Spinal cord (tissue), 10 donors: ENCODE measurements at places on chromosomes 11 and 22.
A peak's percentile ranks its signal among the peaks of the same experiment; 100 is the strongest.

DNA sequence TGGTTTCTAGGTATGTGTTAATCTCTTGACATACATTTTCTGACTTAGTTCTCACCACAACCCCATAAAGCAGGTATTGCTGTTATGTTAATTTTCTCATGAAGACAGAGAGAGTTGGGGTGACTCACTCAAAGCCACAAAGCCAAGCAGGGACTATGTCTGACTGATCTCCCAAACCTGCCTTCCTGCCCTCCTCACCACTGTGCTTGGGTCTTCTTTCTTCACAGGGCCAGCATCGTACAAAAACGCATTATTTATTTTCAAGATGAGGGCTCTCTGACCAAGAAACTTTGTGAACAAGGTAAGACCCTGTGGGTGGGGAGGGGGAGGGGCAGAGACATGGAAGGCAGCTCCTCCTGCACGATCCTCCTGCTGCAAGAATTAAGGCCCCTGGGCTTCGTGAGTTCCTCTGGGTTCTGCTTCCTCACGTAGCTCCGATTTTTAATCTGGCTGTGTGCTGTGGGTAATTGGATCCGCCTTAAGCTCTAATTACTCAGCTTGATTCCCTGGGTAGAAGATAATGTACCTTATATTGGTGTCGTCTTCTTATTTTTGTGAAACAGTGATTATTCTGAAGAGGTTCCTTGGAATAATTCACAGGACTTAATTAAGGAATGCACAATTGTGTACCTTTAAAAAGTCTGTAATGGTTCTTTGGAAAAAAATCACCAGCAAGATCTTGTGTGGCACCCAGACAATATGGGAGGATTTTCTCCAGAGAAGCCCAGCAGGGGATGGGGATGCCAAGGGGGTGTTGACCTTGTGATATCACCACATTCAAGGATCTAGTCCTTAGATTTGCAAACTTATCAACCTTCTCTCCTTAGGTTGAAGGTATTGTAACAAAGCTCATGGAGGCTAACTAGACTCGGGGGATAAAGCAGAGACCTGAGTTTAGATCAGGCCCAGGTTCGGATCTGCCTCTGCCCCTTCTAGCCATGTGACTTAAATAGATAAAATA lies 112.9 kb downstream of the SPON1 start:
- peak; percentile 78 for DNase-seq

- no peak for DNase-seq
These were observed 290.3 kb upstream of the API5 start for GRCh38 chr11:43021466-43021865.

- DNase-seq, result no peak
These were observed 49.6 kb downstream of the KIF18A start for GRCh38 chr11:28058333-28058732.

DNA sequence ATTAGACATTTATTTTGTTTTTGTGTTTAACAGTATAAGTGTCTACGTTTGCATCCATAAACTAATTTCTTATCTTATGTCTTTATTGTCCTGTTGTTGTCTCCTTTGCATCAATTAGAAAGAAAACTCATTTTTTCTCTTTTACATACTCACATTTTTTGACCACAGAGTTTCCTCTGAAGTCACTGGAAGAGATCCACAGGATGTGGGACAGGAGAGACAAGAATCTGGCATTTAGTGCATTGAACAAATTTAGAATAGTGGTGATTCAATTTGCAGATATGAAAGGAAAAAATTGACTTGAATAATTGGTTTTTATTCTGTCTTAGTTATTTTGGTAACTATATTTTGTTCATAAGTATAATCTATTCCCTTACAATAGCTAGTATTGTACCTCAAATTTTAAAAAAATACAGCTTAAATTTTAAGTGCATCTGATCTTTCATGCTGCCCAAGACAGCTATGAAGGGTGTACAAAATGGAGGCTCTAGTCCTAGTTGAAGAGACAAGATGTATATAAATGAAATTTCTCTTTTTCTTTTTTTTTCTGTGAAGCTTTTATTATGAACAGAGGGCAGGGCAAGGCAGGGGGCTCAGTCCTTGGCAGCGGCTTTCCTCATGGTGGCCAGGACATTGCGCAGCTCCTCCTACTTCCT lies 24.4 kb downstream of the HORMAD2 start:
- DNase-seq, result no peak

DNA sequence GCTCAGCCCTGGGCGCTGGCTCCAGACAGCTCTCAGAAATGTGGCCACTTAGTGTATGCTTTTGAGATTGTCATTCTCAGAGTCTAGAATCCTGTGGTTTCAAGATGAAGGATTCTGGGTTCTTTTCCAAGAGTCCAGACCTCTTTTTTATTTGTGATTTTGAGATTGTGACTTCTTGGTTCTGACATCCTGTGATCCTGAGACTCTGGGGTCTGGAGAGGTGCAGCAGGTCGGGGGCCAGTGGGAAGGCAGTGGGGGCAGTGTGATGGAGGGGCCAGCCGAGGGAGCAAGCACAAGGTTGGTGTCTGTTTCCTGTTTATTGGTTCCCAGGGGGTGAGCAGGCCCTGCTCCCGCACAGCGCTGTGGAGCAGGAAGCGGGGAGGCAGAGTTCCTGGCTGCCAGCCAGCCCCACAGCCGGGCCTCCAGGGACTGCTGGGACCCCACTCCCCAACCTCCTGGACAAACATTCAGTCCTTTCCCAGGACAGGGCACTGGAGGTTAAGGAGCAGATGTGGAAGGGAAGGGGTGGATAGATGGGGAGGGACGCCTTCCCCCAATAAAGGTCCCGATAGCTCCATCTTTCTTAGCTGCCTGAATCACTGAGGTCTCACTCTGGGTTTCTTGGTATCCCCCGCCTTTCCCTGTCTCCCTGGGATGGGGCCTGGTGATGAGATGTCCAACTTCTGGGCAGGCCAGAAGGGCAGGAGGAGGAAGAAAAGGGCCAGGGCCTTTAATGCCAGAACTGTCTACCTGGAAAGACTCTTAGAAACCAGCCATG lies 13.7 kb downstream of the ARHGEF17 start:
- DNase-seq, result no peak

DNA sequence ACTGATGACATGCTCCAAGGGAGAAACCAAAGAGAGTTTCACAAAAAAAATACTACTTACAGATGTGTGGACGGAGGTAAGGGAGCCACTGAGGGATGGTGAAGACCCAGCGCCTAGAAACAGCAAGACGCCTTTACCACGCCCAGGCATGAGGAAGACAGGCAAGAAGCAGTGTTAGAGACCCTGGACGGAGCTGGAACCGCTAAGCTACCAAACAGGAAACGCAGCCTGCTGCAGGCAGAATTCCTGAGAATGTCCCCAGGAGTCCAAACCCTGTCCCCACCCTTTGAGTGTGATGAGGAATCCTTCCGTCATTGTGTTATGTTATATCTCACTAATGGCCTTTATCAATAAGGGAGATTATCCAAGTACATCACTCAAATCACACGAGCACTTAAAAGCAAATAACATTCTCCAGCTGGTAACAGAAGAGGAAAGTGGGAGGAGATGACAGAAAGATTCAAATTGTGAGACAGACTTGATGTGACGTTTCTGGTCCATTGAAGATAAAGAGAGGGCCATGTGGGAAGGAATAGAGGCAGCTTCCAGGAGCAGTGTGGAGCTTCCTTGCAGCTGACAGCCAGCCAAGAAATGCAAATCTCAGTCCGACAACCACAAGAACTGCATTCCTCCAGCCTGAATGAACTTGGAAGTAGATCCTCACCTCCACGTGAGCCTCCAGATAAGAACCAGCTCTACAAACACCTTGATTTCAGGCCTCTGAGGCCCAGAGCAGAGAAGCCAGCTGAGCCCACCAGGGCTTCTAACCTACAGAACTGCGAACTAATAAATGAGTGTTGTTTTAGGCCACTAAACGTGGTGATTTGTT lies 19.1 kb downstream of the FAM181B start:
- no peak for DNase-seq

GRCh38 chr11:69274531-69275016 lies 19.4 kb upstream of the MYEOV start:
- peak; percentile 66 for DNase-seq

- no peak for DNase-seq
These were observed 5.5 kb upstream of the TCF20 start for GRCh38 chr22:42275970-42276369.

DNA sequence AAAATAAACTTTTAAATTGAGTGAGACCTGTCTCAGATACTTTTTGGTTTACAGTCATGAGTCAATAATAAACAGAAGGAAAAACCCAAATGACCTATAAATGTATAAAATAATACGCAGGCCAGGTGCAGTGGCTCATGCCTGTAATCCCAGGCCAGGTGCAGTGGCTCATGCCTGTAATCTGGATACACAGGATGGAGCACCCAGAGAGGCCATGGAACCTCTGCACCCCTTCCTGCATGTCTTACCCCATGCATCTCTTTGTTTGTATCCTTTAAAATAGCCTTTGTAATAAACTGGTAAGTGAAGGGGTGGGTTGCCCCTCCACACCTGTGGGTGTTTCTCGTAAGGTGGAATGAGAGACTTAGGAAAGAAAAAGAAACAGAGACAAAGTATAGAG lies 8.9 kb upstream of the PLAAT4 start:
- no peak for DNase-seq

DNA sequence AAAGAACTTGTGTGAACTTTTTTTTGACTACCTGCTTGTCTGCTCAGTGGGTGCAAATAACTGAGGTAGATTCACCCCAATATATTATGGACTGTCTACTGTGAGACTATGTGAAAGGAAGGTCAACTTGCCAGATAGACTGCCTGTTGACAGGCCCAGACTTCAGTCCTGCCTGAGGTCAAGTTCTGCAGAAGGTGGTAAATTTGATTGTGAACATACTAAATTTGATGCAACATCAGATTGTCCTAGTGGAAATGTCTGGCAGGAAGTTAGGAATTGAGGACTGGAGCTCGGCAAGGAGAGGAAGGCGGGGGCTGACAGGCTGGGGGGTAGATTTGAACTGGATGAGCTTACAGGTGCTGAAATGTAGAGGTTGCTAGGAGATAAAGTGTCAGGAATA lies 140.7 kb downstream of the TTC28 start:
- DNase-seq, result no peak

- DNase-seq, result no peak
These were observed 28.5 kb downstream of the ADA2 start for GRCh38 chr22:17190702-17191101.

DNA sequence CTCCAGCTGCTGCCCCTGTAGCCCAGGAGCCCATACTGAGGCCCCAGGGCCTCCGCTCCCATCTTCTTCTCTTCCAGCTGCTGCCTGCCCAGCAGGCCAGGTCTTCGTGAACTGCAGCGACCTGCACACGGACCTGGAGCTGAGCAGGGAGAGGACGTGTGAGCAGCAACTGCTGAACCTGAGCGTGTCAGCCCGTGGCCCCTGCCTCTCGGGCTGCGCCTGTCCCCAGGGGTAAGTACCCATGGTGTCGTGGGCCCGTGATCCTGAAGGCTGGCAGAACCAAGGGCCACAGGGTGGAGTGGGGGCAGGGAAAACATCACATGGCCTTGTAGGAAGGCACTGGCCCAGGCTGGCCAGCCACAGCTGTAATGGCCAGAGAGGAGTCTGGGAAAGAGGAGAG lies 31.2 kb downstream of the OTOG start:
- DNase-seq, result no peak

GRCh38 chr11:60500276-60500910 lies 7.8 kb downstream of the MS4A12 start:
- no peak for DNase-seq

DNA sequence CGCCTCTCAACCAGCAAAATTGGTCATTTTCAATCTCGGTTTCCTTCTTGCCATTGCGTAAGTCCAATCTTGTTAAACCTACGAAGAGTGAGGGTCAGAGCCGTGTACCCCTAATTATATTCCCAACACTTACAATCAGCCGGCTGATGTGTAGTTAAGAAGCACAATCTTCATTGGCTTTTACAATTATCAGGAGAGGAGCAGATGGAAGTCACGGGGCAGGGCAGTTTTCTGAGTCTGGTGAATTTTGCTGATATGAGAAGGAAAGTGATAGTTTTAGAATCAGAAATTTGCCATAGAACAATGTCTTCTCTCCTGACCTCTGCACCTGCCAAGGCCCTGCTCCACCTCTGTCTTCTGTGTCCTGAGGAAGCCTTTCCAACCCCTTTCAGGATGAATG lies 35.0 kb upstream of the ATXN10 start:
- DNase-seq, result no peak

DNA sequence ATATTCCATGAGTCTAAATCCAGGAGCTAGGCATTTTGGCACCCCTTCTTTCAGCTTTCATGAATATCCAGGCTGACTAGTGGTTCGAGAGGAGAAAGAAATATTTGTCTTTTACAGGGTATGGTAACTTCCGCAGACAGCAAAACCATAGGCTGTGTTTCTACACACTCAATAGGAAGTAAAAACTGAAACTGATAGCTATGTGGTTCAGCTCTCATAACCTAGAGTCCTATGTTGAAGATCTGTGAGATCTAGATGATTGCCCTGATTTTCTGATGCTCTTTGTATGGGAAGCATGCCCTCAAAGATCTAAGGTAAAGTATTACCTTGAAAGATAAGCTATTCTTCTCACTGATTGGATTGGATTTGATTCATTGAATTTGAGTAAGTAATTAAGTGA lies 118.3 kb downstream of the CD44 start:
- no peak for DNase-seq

DNA sequence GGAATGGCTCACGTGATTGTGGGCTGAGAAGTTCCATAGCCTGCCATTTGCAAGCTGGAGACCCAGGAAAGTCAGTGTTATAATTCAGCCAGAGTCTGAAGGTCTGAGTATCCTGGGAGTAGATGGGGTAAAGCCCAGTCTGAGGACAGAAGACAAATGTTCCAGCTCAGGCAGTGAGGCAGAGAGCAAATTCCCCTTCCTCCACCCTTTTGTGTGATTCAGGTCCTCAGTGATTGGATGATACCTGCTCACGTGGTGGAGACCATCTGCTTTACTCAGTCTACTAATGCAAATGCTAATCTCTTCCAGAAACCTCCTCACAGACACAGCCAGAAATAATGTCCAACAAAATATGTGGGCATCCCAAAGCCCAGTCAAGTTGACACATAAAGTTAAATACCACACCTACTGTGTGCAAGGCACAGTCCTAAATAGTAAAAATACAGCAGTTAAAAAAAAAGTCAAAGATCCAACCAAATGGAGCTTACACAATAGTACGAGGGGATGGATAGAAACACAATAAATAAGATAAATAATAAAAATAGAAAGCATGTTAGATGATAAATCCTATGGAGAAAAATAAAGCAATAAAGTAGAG lies 13.2 kb upstream of the APOL6 start:
- no peak for DNase-seq

GRCh38 chr11:111176603-111177002 lies 68.9 kb upstream of the POU2AF2 start:
- DNase-seq, result no peak

DNA sequence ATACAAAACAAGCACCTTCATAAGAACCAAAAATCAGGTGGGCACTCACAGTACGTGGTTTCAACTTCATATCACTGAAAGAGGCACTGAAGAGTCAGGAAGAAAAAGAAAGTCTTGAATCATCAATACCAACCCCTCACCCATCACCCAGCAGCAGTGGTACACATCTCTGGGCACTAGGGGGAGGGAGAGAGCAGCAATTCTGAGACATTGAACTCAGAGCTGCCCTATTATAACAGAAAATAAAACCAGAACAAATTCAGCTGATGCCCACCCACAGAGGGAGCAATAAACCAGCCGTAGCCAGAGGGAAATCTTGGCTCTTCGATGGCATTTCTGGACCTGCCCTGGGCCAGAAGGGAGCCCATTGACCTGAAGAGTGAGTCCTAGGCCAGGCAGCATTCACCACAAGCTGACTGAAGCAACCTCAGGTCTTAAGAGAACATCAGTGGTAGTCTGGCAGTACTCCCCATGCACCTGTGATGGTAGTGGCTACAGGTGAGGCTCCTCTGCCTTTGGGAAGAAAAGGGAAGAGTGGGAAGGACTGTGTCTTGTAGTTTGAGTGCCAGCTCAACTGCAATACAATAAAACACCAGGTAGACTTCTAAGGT lies 42.2 kb upstream of the FAM181B start:
- no peak for DNase-seq

GRCh38 chr11:132626446-132626845 lies 905.9 kb downstream of the OPCML start:
- no peak for DNase-seq
